Hematopoietic multipotent progenitor cell treated with erythropoietin and hydrocortisone succinate and interleukin-3 and kit ligand, for 4 days (in vitro differentiated cells): ENCODE measurements at places on chromosomes 12 and 14.

- no peak for DNase-seq
These were observed 29.2 kb downstream of the TMEM120B start for GRCh38 chr12:121741743-121742142.

- DNase-seq, result no peak
These were observed 25.5 kb downstream of the SERPINA11 start for GRCh38 chr14:94427016-94427613.

DNA sequence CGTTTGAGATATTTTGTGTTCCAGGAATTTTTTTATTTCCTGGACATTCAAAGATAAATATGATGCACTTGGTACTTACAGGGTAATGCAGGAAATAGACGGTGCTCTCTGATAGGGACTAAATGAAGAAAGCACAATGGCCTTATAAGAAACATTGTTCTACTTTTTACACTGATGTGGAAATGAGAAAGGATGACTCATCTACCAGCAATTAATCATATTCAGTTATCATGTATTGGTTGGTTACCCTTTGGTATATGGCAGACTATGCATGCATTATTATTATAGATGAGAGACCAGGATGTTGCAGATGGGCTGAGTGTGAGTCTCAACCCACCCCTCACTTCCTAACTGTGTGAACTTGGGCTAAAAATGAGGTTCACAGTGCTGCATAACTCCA, 222.2 kb downstream of the FLRT2 start:
- DNase-seq, result no peak

GRCh38 chr12:50419112-50419909, 18.6 kb downstream of the LARP4 start:
- DNase-seq, result no peak

DNA sequence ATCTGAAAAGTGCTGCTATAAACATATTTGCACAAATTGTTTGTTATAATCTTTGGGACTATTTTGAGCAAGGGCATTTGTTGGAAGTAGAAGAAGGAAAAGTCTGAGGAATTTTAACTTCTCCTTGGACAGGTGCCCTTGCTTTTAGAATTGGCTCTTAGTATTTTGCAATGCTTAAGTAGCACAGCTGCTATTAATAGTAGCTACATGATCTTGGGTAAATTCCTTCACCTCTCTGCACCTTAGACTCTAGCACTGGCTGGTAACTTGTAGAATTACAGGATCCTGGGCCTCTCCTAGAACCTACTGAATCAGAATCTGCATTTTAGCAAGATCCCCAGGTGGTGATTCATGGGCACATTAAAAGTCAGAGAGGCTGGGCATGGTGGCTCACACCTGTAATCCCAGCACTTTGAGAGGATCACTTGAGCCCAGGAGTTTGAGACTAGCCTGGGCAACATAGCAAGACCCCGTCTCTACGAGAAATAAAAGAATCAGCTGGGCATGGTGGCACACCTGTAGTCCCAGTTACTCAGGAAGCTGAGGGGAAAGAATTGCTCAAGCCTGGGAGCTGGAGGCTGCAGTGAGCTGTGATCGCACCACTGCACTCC, 10.8 kb upstream of the TMEM120B start:
- DNase-seq, result no peak

GRCh38 chr12:47844264-47845019, 24.7 kb upstream of the HDAC7 start:
- DNase-seq, result peak; percentile 80

DNA sequence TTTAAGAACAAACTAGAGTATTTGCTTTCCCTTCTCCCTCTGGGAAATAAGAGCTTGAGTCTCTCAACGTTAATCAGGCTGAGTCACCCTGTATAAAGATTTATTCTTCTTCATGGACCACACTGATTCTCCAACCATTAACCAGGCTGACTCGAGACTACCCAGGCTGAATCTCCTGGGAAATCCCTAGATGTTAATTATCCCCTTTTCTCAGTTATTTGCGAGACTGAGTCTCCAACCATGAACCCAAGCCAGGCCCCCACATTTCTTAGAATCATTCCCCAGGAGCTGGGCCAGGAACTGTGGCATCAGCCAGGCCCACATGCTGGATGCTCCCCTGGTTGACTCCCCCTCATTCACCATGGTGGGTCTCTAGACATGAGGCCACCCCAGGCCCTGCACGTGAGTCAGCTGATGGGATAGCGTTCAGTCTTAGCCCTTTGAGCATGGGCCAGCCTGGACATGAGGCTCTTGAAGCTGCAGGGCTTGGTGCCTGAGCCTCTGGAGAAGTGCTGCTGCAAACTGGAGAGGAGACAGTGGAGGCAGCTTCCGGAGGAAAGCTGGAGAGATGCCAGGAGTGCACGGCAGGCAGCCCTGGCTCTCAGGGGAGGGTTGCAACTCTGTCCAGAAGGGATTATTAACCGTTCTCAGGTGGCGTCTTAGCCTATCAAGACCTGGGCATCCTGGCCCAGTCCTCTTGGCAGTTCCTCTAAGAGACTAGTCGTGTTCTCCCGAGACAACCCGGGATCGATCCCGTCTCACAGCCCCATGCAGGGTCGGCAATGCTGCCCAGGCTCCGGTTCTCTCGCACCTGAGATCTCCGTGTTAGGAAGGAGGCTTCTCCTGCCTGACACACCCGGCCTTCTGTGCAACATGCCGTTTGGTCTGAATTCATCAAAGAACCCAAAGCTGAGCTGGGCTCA, 296.6 kb downstream of the ADGRD1 start:
- no peak for DNase-seq

- peak; percentile 50 for DNase-seq
These were observed 195.3 kb upstream of the BCL2L14 start for GRCh38 chr12:11875414-11875935.

GRCh38 chr14:74203639-74204038, 35.6 kb upstream of the VSX2 start:
- no peak for DNase-seq

DNA sequence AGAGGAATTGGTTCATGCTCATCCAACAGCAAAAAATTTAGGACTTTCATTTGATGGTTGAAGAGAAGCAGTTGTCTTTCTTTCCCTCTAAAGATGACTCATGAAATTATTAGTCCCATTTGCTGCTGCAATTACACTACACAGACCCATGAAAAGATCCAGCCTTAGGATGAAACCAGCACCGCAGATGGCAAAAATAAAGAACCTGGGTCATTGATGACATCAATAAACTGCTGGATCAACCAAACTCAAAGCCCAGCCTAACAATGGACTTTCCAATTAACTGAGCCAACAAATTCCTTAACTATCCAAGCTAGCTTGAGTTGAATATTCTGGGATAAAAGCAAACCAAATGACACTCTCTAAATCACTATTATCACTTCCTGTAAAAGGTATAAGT, 20.7 kb downstream of the DICER1 start:
- DNase-seq, result no peak

DNA sequence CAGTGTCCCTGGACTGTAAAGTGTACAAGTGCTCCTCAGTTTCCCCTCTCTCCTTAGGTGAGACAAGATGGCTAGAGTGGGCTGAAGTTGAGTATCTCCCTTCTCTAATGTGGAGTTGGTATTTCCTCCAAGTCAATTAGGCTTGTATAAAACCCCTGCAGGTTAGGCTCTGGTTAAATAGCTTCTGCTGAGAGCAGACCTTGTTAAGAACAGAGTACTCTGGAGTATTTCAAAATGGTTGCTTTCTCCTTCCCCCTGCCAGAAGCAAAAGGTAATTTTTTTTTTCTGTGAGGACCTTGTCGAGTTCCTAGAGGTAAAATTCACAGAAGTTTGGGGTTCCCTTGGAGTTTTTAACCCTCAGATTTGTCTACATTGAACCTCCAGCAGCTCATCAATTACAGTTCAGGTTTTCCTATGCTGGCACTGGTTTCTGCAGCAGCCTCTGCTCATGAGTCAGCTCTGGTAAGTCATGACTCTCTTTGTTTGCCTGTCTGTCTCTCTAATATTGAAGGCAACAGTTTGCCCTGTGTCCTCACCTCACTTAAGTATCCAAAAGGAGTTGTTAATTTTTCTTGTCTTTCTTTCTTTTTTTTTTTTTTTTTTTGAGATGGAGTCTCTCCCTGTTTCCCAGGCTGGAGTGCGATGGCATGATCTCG, 27.8 kb upstream of the GLIPR1 start:
- DNase-seq, result no peak

DNA sequence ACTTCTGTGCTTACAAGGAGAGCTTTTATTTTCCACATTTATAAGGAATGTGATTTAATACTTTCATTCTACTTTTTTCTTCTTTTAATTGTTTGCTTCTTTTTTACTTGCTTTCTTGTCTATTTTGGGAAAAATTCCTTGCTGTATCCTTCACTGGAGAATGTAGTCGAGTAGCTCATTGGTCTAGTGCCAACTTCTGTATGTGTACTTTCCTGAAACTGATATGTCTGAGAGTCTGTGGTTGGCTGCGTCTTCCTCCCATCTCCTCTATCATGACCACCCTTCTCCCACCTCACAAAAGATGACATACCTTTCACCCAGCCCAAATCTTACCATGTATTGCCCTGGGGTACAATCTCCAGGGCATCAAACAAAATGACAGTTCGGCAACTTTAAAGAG, 51.8 kb downstream of the MSRB3 start:
- DNase-seq, result no peak

DNA sequence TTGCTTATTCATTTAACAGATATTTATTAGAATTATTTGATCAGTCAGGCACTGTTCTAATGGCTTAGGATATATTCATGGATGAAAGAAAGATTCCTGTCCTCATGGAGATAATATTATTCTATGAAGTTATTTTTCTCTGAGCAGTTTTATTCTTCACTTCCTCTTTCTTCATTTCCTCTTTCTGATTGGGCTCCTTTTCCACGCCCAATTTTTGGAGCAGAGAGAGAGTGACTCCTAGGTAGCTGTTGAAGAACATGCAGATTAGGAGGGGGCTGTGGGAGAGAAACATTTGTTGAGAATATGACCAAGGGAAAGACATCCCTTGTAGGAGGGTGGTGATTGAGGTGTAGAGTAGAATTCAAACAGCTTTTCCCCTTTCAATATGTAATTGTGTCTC, 6.0 kb upstream of the YARS2 start:
- DNase-seq, result peak; percentile 85

DNA sequence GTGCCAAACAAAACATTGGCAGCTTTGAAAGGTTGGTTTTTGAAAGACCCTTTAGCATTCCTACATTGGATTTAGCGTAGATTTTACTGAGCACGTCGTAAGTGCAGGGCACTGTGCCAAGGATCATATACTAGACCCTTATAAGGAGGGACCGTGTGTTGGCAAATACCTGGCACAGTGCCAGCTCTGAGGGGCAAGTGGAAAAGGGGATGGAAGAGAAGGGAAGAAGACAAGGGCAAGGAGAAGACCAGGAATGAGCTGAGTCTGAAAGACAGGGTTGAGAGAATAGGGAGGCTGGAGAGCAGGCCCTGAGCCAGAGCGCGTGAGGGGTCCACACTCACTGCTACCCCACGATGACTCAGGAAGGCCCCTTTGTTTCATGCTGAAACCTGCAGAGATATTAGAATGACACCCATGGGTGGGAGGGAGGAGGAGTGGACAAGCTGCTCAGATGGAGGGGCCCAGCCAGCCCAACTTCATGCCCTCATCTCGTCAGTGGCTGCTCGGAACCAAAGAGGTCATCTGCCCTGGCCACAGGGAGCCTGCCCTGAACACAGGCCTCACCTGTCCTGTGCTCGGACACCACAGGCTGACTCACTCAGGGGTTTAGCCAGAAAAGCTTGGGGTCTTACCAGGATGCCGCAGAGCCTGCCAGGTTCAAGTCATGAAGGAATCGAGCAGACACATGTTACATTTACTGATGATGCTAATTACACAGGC, 25.0 kb downstream of the RAB35 start:
- DNase-seq, result no peak

- DNase-seq, result peak; percentile 80
These were observed 164.6 kb downstream of the TMEM117 start for GRCh38 chr12:44000309-44000952.

DNA sequence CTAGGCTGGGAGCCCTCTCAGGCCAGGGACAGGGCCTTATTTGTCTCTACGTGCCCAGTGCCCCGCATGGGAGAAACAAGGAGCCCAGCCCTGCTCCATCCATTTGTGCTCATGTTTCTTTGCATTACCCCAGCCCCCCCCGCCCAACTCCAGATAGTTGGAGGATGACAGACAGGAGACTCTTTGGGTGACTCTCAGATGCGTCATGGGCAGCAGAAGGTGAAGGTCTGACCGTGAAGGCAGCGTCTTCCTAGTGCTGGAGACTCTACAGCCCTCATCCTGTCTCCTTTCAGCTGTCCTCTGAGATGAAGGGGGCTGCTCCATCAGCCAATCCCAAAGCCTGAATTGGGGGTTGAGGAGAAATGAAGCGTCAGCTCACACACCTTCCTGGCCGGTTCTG, 283 bp upstream of the PSMB11 start:
- DNase-seq, result no peak

GRCh38 chr12:129815846-129816245, 88.0 kb downstream of the TMEM132D start:
- DNase-seq, result no peak

GRCh38 chr14:76324133-76324532, 51.8 kb upstream of the ESRRB start:
- no peak for DNase-seq

DNA sequence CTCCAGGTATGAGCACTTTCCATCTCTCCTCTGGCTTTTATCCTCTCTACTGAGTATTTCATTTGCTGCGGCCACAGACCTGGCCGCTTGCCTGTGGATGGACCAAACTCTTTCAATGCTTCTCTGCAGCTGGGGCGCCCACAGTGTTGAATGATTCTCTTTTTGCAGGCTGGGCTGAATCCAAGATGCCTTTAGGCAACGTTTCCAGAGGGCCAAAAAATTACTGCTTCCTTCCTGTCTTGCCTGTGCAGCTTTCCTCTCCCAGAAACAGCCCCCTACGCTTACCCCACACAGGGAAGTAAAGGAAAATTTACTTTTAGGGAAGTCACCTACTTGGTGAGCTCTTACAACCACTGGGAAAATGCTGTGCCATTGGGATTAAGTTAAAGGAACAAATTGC, 55.6 kb upstream of the JDP2 start:
- DNase-seq, result no peak

- DNase-seq, result peak; percentile 71
These were observed 1158.4 kb upstream of the TMEM132C start for GRCh38 chr12:127108360-127109215.

DNA sequence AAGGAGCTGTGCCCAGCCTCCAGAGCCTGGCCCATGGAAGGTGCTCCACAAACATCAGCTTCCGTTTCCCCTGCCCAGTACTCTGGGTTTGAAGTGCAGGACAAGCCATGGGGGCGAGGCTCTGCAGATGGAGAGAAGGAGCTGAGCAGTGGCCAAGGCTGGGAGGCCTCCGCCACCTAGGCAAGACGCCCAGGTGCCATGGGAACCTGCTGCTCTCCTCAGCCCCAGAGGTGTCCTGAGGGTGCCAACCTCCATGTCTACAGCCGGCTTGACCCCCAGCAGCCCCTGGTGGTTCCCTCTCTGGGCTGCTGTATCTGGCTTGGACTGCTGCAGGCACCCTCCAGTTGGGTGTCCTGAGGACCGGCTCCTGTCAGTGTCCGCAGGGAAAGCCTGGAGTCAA, 12.4 kb downstream of the KRT71 start:
- no peak for DNase-seq

DNA sequence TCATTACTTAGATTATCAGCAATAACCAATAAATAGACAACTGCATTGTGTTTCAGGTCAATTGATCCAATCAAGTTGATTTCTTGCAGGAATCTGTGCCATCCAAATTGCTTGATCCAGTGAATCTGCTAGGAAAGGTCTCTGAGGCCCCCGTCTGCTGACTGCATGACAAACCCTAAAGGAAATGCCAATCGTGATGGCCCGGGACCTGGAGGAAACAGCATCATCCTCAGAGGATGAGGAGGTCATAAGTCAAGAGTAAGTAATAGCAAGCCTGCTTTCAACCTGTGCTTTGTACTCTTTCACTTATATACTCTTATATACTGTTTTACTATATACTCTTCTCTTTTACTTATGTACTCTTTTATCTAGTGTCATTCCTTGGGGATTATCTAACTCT, 1.9 kb downstream of the TTLL5 start:
- DNase-seq, result no peak

- DNase-seq, result no peak
These were observed 54.3 kb upstream of the TMX1 start for GRCh38 chr14:51185754-51186153.
